ENCODE measurements at places on chromosomes 7 and 10.

DNA sequence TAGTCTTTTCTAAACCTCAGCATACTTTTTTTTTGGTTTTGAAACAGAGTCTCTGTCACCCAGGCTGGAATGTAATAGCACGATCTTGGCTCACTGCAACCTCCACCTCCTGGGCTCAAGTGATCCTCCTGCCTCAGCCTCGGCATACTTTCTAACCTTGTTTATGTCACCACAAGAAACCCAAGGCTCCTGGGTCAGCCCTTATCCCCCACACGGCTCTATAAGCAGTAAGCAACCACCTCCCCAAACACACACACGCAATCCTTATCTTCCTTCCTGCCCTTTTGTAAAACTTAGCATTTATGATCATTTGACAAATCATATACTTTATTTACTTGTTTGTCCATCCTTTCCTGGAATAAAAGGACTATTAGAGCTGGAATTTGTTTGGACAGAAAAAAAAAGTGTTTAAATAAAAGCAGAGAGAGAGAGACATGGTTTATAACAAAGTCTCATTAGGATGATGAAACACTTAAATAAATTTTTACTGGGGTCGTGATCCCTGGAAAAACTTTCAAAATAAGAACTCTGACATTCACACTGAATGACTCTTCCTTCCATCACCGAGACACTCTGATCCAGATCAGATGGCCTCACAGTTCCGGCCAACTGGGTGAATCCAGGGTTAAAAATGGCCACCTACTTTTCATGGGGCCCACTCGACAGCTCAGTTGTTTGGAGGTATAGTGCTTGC lies 72.7 kb upstream of the PIK3CG start:
- no peak for DNase-seq

DNA sequence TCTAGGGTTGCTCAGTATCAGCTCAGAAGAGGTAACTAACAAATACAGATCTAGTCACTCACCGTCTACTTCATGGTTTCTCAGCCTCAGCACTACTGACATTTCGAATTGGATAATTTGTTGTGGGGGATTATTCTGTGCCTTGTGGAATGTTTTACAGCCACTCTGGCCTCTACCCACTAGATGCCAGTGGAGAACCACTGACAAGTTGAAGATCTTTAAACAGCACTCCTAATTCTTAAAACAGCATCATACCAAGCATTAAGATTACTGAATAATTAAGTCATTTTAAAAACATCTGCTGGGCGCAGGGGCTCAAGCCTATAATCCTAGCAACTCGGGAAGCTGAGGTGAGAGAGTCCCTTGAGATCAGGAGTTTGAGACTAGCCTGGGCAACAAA lies 82.6 kb downstream of the UPF2 start:
- no peak for DNase-seq

DNA sequence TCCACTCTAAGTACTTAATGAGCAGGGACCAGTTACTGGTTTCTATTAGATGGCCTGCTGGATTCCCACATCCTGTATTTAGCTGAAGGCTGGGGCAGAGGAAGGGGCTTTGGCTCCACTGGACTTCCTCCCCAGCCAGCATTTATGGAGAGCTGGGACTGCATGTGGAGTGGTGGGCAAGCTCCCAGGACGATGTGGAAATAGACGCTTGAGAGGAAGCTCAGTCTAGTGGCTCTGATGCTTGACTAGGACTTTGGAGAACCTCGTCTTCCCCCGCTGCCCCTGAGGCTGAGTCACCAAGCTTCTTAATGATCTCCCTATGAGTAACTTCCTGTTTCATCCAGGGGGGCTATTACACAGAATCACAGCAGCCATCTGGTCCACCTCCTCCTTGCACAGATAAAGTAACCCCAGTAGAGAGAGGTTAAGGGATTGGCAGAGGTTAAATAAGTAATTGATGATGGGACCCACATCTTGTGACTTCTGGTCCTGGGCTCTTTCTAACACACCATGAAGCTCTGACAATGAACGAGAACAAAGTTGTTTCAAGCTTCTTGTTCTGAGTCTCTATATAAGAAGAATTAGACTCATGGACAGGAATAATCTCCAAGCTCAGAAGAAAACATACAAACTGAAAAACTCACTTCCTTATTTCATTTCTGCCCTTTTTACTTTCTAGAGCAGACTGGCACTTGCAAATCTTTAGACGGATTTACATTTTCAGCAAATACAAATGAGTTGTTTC lies 126.2 kb downstream of the PRPF18 start:
- peak; percentile 91 for DNase-seq

DNA sequence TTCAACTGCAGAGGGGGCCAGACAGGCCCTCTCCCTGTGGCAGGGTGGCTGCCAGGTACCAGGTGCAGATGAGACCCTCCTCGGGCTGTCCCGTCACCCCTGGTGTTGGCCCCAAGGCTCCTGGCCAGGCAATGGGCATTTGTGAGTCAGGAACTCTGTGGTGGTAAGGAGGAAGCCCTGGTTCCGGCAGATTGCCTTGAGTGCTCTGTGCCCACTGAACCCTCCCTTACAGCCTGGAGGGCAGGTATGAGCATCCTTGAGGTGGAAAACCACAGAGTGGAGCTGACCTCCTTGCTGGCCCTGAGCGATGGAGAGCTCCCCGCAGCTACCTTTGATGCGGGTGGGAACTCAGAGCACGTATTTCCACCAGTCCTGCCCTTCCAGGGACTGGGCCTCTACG lies 2.0 kb downstream of the PAOX start:
- no peak for DNase-seq

DNA sequence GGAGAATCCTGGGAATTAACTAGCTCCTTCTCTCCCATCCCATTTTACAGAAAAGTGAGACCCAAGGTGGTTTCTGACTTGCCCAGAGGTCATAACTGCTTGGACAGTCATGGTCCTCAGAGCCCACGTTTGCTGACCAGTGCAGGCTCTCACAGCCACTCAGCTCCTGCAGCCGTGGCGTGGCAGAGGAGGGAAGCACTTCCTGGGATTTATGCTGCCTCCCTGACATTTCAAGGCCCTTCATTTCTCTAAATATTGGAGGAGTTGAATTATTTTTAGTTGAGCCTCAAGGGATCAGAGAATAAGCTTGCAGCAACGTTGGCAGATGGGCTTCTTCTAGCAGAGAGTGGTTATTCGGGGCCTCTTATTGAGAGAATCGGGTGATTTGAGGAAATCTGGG lies 77.1 kb downstream of the LHPP start:
- no peak for DNase-seq

DNA sequence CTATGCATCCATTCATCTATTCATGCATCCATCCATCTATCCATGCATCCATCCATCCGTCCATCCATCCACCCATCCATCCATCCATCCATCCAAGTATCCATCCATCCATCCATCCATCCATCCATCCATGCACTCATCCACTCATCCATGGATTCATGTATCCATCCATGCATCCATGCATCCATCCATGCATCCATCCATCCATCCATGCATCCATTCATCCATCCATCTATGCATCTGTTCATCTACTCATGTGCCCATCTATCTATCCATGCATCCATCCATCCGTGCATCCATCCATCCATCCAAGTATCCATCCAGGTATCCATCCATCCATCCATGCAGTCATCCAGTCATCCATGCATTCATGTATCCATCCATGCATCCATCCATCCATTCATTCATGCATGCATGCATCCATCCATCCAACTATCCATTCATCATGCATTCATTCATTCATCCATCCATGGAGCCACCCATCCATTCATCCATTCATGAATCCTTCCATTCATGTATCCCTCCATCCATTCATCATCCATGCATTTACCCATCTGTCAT lies 132.0 kb downstream of the DYNC2I1 start:
- DNase-seq, result no peak

- peak; percentile 82 for DNase-seq
Observed at GRCh38 chr10:61271127-61271780, 181.9 kb downstream of the TMEM26 start.

GRCh38 chr10:2079603-2080078 lies 342.3 kb upstream of the ADARB2 start:
- no peak for DNase-seq

GRCh38 chr7:158125721-158126120 lies 461.9 kb downstream of the PTPRN2 start:
- no peak for DNase-seq

DNA sequence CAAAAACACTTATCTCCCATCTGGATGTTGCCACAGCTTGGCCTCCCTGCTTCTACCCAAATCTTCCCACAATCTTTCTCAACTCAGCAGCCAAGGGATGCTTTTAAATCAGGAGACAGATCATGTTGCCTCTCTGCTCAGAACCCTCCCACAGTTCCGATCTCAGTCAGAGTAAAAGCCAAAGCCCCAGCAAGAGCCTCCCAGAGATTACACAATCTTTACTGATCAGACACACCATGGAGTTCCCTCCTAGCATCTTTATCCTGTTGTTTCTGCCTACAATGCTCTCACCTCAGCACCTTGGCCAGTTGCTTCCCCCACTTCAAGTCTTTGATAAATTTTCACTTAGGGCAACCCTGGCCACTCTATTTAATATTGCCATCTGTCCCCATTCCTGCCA lies 41.9 kb upstream of the ZNF33B start:
- no peak for DNase-seq

GRCh38 chr10:30254926-30255325 lies 94.2 kb downstream of the MTPAP start:
- no peak for DNase-seq

DNA sequence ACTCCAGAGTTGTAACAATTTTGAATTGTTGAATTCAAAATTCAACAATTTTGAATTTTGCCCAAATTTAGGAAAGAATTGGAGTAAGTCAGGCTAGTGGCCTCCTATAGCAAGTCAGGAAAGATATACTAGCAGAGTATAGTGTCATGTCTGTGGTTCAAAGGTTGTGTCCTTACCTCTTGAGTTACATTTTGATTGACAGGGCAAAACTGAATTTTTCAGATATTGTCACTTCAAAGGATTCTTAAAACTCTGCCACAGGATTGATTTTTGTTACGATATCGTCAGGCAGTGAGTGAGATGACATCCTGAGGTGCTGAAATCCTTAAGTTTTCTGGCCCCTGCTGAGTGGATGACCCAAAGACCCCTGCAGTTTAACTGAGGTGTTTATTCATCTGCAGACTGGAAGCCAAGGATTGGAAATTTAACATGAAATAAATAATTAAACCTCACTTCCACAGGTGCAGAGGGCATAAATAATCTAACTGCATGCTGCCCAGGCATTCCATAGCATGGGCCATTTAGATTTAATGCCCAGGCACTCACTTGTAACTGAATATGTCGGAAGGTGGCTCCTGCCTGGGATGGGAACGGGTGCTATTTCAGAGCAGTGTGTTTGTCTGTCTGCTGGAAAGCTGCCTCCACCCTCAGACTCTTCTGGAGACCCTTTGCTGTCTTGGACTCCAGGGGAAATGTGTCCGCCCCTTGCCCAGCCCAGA lies 50.8 kb downstream of the RBM20 start:
- DNase-seq, result no peak

DNA sequence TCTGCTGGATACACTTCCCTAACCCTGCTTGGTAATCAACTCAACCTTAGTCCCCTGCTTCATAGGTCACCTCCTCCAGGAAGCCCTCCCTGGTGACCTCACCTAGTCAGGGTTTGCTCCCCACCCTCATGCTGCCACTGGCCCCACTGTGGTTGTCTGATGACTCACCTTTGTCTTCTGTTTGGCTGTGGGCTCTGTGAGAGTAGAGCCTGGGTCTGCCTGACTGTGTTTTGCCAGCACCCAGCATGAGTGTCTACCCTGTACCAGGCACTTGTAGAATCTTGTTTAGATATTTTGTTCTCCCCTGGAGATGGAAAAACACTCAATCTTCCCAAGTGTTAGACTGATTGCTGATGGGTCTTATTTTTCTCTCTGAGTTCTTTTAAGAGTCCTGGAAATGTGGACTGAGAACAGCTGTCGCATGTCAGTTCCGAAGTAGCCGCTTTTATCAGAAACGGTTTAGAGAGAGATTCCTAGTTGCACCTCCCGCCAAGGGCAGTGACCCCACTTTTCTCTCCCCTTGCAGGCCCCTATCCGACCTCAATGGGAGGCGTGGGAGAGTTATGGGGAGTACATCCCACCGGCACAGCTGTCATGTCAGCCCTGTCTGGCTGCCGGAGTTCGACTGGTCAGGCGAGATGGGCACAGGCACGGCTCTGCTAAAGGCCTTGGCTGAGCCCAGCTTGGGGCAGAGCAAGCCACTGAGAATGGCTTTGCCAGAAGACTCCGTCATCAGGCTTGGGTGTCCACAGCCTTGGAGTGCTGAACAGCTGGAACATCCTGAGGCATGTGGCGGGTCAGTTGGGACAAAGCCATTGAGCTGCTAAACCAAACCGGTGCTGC lies 134.3 kb downstream of the GRK5 start:
- peak; percentile 25 for DNase-seq

- no peak for DNase-seq
Observed at GRCh38 chr10:101781984-101782810, 1.0 kb downstream of the NPM3 start.

DNA sequence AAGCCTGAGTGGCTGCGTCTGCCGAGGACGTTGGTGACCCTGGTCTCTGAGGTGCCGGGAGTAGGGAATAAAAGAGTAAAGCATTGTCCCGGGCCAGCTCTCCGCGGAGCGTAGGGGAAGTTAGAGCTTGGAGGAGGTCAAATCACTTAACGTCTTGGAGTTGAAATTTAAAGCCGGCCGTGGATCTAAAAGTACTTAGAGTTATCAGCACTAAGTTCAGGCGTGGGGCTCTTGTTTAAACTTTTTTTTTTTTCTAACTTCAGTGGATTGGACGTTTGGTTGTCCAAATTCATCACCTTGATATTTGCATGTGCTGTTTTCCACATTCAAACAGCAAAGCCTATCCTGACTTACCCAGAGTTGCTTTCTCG lies 700 bp downstream of the NIPSNAP2 start:
- no peak for DNase-seq

- DNase-seq, result peak; percentile 67
Observed at GRCh38 chr7:34133983-34134782, 228.8 kb downstream of the BMPER start.

DNA sequence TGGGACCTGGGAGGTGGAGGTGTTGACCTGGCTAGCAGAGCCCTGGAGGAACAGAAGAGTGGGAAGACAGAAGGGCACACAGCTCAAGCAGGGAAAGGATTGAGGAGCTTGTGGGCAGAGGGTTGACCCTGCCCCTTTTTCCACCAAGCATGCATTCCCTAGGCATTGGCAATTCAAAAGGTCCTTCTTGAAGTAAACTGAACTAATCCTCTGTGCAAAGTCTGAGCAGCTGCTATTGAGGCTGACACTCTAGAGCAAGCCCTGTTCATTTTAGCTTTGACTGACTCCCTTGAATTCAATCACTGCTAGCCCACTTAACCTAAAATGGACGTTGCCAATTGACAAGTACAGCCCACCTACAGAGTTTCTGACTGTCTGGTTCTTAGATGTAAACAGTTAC lies 116.5 kb upstream of the TNS3 start:
- DNase-seq, result no peak

DNA sequence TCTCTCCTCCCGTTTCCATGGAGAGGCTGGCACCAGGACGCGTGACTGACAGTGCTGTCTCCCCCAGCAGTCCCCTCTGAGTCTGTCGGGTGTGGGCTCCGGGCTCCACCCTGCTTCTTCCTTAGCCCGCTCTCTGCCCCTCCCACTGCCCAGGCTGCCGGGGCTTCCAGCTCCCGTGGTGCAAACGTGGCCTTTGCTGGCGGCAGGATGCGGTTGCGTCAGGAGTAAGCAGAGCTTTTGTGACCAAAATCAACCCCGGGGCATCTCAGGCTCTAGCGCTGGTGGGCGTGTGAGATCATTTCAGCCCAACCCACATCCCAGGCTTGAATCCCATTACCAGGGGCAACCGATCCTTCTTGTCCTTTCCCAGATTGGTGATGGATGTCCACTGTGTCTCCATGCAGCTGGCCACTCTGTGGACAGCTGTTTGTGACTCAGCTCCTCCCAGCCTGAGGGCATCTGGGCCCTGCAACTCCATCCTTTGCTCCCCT lies 28.2 kb downstream of the PTPRE start:
- DNase-seq, result peak; percentile 33

- no peak for DNase-seq
Observed at GRCh38 chr7:139230484-139230773, 608 bp upstream of the UBN2 start.
